ENCODE measurements at places on chromosomes 12 and 14.

DNA sequence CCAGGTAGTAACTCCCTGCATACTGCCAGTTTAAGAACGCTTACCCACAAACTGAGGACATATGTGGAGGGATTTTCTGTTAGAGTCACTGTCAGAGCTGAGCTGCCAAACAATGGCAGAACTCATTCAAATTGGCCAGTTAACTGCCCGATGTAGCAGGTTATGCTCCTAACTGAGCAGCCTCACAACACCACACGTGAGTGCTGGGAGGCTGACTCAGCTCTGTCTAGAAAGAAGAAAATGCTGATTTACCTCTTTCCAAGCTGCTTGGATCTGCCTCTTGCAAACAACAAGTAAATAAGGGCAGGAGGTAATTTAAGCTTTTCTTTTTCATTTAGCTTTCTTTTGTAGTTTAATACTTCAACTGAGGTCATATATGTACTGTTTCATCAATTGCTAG lies 195.6 kb downstream of the PELI2 start:
- no peak for DNase-seq

GRCh38 chr12:46260124-46260912 lies 8.5 kb downstream of the SLC38A1 start:
- no peak for DNase-seq

- DNase-seq = no peak
Measured at GRCh38 chr14:57933349-57933748, 67.5 kb upstream of the SLC35F4 start.

DNA sequence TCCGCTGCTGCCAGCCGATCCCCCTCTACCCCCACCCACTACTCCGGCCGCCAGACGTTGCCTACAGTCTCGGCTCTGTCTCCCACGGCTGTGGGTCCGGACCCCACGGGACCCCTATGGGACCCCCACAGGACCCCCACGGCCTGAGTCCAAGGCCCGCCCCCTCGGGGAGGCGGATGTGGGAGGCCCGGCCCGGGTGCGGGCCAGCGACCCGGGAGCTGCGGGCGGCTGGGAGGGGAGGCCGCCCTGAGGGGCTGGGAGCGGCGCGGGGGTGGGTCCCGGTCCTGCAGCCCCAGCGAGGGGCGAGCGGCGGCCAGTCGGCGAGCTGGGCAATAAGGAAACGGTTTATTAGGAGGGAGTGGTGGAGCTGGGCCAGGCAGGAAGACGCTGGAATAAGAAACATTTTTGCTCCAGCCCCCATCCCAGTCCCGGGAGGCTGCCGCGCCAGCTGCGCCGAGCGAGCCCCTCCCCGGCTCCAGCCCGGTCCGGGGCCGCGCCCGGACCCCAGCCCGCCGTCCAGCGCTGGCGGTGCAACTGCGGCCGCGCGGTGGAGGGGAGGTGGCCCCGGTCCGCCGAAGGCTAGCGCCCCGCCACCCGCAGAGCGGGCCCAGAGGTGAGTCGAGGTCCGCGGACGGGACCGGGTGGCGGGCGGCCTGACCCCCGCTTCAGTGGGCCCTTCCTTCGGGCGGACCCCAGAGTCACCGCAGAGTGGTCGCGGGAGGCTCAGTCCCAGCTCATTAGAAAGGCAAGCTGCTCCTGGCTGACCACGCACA lies at the start of gene ACVRL1:
Gene ACVRL1 (plus strand): TSS at position 422 of the 773 bp plus-strand sequence. CDS start 4,971 bp downstream, outside the sequence.
- no peak for DNase-seq

- DNase-seq = no peak
Measured at GRCh38 chr12:127194176-127194575, 1072.8 kb upstream of the TMEM132C start.

GRCh38 chr14:49287004-49287403 lies 299.2 kb downstream of the RPS29 start:
- DNase-seq = no peak

DNA sequence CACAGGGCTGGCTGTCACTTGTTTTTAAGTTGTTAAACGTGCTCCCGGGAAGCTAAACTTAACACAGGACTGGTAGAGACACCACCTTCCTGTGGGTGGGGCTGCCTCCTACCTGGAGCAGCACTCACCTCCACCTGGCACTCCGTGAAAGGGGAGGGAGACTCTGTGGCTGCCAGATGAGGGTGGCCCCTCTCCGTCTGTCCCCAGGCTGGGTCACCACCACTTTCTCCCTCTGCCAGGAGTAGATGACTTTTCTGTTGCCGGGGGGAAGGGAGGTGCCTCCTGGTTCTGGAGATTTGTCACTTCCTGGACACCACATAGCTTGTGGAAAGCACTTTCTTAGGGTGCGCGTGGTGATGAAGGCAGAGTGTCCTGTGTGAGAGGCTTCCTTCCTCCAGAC lies 81.3 kb downstream of the WDR20 start:
- DNase-seq = no peak

DNA sequence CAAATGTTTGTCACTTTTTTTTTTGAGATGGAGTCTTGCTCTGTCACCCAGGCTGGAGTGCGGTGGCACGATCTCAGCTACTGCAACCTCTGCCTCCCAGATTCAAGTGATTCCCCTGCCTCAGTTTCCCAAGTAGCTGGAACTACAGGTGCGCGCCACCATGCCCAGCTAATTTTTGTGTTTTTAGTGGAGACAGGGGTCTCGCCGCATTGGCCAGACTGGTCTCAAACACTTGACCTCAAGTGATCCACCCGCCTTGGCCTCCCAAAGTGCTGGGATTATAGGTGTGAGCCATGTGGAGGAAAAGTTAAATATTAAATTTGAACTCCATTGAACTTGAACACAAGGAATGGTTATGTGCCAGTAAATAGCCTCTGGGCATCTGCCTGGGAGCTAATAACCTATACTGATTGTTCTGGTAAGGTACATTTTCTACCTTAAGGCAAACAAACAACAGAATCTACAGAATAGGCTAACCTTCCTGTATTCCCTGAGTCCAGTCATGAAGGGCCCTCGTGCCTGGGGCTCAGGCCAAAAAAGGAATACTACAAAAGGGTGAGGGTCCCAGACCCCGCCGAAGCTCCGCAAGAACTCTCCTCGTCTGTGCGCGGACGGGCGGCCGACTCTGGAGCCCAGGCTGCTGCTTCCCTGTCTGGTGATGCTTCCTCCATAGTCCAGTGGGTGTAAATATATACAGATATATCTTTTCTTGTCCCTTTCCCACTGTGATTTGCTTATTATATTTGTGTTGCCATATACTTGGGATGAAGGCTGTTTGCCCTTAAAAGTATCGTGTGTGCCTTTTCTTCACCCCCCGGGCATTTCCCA lies 74.0 kb upstream of the EIF5 start:
- no peak for DNase-seq

DNA sequence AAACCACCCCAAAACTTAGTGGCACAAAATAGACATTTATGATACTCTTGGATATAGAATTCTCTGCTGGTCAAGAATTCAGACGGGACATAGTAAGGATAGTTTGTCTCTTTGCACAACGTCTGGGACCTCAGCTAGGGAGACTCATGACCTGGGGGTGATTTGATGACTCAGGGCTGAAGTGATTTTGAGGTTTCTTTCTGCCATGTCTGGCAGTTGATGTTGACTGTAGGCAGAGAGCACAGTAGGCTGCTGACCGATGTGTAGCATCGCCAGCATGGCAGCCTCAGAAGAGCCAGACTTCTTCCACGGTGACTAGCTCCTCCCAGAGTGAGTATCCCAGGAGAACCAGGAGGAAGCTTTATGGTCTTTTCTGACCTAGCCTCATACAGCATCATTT lies 88.9 kb upstream of the FRMD6 start:
- no peak for DNase-seq

DNA sequence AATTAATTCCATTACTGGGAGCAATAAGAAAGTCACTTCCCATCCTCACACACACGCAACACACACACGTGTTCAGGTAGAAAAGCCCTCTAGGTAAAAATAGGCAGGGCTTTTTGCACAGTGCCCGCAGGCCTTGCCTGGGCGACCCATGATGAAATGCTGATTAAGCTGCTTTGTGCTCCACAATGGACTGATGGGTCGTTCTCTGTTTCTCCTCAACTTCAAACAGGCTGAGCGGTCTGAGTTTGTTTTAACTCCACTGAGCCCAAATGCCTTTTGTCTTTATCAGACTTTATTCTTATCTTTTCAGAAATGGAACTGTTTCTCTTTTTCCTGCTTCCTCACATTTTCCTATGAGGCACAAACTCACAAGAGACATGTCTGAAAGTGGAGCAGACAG lies 9.4 kb upstream of the DACT1 start:
- DNase-seq = no peak

- no peak for DNase-seq
Measured at GRCh38 chr12:25929142-25929541, 29.3 kb upstream of the RASSF8 start.

DNA sequence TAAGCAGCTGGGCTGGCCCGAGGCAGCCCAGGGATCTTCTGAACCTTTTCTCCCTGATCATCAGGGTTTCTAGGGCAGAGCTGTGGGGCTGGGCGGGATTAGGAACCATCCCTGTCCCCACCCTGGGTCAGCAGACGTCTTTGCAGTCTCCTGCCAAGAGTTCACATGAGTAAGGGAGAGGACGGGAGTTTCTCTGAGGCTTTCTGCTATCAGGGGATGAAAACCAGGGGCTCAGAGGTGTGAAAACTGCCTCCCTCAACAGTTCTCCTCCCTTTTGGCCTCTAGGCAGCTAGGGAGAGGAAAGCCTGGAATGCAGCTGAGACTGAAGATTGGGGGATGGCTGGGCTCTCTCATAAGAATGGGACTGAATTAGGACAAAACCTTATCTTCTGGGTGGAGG lies 7.9 kb downstream of the ZNF385A start:
- no peak for DNase-seq

- no peak for DNase-seq
Measured at GRCh38 chr12:67137256-67137655, 131.9 kb upstream of the CAND1 start.

DNA sequence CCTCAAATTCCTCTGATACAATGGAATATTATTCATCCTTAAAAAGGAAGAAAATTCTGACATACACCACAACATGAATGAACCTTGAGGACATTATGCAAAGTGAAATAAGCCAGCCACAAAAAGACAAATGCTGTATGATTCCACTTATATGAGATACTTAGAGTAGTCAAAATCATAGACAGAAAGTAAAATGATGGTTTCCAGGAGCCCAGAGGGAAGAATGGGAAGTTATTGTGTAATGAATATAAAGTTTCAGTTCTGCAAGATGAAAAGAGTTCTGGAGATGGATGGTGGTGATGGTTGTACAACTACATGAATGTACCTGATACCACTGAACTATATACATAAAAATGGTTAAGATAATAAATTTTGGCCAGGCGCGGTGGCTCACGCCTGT lies 18.3 kb downstream of the VWF start:
- DNase-seq = no peak

DNA sequence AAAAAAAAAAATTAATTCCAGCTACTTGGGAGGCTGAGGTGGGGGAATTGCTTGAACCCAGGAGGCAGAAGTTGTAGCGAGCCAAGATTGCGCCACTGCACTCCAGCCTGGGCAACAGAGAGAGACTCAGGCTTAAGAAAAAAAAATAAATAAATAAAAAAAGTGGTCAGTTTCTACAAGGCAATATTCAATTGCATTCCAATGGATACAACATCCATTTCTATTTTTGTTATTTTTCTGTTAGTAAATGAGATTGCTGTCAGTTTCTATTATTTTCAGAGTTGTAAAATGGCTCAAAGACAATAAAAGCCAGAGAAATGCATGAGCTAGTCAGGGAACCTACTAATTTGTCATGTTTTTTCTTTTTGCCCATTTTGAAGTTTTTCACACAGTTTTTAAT lies 119.2 kb downstream of the PDE3A start:
- no peak for DNase-seq

DNA sequence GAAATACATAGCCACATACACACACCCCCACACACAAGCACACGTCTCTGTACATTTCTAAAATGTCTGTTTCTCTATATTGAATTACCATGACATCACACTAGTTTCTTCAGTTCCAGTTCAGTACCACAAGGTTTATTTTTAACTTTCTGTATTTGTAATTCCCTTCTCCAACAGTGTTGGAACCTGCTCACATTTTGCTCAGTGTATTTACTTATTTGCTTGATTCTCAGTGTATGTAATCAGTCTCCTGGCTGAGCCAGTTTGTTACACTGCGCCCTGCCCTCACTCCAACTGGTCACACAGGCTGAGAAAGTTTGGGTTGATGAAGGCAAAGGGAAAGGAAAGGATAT lies 67.1 kb downstream of the MON2 start:
- DNase-seq = no peak

- DNase-seq = no peak
Measured at GRCh38 chr12:23356440-23356839, 593.0 kb downstream of the SOX5 start.

DNA sequence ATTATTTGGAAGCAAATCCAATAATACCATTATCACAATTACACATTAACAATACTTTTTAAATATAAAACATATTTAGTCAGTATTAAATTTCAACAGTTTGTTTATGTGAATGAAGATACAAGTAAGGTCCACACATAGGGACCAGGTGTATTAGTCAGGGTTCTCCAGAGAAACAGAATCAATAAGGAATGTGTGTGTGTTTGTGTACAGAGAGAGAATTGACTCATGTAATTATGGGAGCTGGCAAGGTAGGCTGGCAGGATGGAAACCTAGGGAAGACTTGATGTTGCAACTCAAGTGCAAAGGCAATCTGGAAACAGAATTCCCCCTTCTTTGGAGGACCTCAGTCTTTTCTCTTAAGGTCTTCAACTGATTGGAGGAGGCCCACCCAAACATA lies 123.2 kb upstream of the OTX2 start:
- no peak for DNase-seq

GRCh38 chr14:70988452-70988851 lies 81.2 kb downstream of the PCNX1 start:
- DNase-seq = no peak

DNA sequence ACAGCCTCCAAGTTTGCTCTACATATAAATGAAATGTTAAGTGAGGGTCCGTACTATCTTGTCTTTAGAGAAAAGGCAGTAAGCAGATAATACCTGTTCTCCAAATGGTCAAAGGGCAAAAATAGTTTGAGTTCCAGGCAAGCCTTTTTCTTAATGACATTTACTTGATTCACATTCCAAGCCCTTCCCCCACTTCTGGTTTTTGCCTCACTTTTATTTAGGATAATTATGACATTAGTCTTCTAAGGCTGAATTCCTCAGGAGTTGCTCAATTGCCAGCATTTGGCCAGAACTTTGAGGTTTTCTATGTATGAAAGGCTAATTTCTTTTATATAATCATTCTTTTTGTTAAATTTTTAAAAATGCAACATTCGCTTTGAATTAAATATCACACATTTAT lies 62.5 kb upstream of the DUSP6 start:
- no peak for DNase-seq

All from activated CD4-positive, alpha-beta T cell treated with anti-CD3 and anti-CD28 coated beads, Interleukin-2, amount 50 U/mL, for 24 hours (primary cell).